ENCODE measurements at places on chromosomes 1 and 21.

DNA sequence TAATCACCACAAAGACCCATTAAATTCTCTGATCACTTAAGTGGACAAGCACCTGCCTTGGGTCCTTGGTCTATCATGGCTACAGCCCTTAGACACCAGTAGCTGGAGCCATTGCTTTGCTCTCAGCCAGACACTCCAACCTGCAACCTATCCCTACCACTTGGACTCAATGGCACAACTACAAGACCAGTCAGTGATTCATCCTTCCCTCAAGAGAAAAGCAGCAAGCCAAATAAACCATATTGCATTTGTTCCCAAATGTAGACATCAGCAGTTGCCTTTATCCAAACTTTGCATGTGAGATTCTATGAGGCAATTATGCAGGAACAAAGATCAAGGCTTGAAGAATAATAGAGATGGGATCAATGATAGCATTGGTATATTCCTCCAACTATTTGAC is 263.4 kb downstream of the HHIPL2 start:
- no peak for DNase-seq

DNA sequence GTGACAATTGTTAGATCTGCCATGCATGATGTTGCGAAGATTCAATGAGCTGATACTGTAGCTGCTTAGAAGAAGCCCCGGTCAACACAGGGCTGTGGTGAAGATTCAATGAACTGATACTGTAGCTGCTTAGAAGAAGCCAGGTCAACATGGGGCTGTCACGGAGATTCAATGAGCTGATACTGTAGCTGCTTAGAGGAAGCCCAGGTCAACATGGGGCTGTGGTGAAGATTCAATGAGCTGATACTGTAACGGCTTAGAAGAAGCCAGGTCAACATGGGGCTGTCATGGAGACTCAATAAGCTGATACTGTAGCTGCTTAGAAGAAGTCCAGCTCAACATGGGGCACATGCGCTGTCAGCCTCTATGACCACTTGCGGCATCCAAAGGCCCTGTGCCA is 18.8 kb upstream of the BACE2 start:
- no peak for DNase-seq

DNA sequence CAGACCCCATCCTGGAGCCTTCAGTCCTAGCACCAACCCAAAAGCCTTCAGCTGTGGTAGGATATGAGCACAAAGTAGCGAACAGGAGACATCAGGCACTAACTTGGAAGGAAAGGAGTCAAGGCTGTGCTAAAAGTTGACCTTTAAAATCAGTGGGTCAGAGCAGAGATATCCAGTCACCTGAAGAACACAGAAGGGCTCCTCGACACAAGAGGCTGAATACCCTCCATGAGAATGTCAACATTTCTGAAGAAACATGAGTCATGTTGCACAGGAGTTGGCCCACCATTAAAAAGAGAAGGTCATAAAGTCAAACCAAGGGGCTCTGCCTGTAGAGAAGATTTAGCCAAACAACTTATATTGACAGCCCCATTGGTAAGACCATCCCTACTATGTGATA is 172.5 kb downstream of the PLPP3 start:
- DNase-seq = no peak

DNA sequence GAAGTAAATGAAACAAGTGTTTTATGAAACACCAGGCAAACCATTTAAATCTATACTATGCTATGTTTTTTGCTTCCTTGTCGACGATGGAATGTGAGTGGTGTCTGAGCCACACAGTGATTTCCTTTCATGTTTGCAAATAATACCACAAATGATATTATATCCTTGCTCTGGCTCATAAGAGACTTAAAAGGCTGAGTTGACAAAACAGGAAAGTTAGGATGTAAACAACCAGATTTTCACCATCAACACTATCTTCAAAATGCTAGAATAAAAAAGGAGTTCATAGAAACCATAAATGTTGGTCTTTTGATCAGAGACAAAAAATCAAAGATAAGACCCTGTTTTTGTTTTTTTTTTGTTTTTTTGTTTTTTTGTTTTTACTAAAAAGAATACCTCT is 17.8 kb upstream of the MAGI3 start:
- no peak for DNase-seq

- DNase-seq = no peak
Observed at GRCh38 chr1:202812176-202813026, 1.6 kb downstream of the PCAT6 start.

DNA sequence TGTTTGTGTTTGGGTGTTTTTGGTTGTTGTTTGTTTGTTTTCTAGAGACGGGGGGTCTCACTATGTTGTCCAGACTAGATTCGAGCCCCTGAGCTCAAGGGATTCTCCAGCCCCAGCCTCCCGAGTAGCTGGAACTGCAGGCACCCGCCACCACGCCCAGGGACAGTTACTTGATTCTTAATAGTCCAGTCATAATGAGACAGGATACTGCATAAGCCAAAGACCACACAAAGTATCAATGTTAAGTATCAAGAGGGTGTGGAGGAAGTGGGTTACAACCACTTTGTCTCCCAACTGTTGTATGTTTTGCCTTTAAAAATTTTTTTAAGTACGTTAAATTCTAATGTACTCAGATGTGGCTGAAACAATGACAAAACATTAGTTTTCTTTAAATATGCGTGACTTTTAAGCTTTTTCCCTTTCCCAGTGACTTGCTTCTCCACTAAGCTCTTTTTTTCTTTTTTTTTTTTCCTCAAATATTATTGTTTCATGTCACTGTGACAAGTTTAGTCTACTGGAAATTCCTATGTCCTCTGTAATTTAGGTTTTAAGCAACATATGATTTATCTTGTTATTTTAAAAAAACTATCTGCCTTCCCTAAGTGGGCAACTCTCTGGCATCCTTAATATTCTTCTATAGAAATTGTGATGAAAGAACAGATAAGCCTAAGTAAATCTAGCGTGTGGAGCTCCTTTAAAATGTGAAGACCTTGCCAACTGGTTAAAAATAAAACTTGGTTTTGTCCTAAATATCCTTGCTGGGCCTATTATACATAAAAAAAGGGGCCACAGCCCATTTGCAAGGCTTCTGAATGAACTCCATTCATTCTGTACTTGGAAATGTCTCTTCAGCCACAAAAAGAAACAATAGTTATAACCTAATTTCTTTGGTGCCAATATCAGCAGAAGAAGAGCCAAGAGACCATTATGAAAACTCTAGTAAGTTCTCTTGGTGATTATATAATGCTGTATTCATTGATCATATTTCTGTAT is 56.2 kb upstream of the DPH5 start:
- peak; percentile 98 for DNase-seq

DNA sequence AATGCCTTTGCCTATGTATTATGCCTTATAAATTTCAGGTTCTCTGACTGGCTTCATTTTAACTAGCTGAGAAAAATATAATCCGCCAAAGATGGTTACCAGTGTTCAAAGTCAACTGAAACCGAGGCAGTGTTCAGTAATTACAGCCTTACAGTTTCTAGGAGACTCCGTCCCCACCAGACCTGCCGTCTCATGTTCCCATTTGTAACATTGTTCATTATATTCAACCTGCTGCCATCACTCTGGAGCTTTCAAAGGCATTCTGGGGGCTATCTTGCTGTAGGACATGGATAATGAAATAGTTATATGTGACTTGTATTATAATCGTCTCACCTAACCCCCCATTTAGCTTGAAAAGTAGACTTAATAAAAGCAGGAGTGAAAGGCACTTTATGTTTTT is 302.5 kb downstream of the RWDD3 start:
- no peak for DNase-seq

DNA sequence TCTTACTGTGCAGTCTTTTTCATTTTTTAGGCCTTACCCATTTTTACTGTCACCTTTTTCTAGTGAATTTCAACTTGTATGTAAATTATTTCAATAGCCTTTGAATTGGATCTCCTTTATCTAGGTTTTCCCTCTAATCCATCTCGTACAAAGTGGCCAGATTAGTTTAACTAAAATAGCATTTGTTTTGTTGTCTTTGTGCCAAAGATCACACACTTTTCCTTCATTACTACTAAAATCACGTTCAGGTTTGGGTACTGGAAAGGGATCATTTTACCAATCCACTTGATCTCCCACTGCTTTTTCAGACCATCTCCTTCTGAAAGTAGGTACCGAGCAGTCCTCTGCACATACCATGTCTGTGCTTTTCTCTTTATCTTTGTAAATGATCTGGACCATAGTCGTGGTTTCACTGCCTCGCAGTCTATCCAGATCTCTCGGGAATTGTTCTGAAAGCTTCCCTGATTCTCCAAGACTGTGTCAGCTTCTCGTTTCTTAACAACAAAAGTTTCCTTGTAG is 20.1 kb downstream of the KDM1A start:
- DNase-seq = no peak

DNA sequence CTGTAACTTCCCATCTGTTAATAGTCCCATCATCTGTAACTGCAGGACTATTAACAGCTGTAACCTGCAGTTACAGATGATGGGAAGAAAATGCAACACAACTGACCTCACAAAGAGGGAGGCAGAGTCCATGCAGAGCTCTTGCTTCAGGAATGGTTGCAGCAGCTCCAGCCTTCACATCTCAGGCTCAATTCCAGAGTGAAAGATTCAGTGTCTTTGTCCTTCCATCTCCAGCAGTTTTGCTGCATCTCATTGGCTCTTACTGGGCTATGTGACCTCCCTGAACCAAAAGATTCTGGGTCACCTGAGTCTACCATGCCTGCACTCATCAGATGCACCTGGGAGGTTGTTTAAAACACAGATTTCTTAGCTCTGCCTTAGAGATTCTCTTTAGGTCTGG is 686.7 kb downstream of the MATN1 start:
- DNase-seq = no peak

GRCh38 chr1:206925106-206925736 is 3.5 kb upstream of the FCMR start:
- DNase-seq = peak; percentile 72

DNA sequence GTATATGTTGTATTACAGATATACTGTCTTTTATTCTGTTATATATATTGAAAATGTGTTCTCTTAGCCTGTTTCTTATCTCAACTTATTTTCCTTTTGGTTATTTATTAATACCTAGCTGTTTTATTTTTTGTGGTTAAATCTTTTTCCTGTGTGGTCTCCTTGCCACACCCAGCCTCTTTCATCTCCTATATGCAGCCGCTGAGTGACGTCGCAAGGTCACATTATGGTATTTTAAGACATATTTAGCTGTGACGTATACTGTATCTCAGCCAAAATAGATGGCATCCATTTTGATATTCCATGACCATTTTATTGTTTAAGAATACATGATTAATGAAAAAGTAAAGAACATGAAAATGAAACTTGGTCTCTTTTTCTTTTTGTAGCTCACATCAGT is 29.1 kb downstream of the CENPF start:
- DNase-seq = no peak

DNA sequence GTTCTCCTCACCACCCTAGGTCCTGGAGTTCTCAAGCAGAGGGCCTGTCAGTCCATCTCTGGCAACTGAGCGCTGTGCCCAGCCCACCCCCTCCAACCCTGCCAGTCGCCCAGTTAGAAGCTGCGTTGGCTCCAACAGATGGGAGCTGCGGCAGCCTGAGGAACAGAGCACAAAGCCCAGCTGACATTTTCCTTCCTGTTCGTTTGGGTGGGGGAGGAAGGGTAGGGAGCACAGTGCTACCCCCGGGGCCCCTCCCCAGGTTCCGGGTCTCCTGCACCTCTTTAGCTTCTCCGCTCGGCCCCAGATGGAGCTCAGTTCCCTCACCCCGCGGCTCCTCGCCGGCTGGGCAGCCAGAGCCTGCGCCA is 1.4 kb downstream of the LRRN2 start:
- DNase-seq = no peak

- DNase-seq = no peak
Observed at GRCh38 chr1:40312238-40313205, 4.6 kb downstream of the COL9A2 start.

- no peak for DNase-seq
Observed at GRCh38 chr1:18639368-18640055, 8.9 kb downstream of the PAX7 start.

GRCh38 chr1:24934310-24935195 is 4.5 kb upstream of the RUNX3 start:
- no peak for DNase-seq

GRCh38 chr21:14545906-14546480 is at the start of gene SAMSN1:
Gene SAMSN1 (minus strand): TSS chr21:14546315. CDS start chr21:14546261, 54 bp downstream.
- DNase-seq = peak; percentile 65

DNA sequence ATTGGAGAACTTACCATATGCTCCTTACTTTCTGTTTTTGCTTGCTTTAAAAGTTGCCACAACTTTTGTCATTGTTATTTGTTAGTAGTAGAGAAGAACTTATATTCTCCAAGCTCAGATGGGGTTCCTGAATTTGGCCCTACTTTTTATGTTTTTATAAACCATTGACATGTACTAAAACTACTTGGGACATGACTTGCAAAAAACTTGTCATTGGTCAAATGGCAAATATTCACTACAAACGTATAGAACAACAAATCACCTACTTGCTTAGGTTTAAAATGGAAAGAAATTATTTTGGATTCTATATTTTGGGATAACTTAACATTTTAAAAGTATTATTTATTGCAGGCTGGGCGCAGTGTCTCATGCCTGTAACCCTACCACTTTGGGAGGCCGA is 32.7 kb downstream of the PIGP start:
- no peak for DNase-seq

- DNase-seq = no peak
Observed at GRCh38 chr1:150793221-150793620, 14.8 kb downstream of the CTSK start.

DNA sequence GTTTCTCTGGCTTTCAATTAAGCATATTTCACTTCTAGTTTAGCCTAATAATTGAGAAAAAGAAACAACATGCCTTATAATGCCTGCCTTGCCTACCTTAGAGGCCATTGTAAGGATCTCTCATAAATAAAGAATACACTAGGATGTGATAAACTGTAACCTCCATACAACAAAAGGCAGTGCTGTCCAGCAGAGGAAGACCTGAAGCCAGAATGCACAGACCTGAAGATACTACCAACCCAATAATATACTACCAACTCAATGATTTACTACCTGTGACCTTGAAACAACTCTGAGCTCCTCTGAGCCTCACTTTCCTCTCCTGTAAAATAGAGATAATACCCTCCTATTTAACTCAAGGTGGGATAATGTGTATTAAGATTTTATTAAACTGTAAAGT is 361.3 kb downstream of the TTLL7 start:
- no peak for DNase-seq

Data from T-helper 2 cell (primary cell).